Activated naive CD4-positive, alpha-beta T cell treated with anti-CD3 and anti-CD28 coated beads for 36 hours (primary cell): ENCODE measurements at places on chromosomes 13 and 19. TPM values are rescaled to one million over a fixed set of nuclear protein-coding genes. Genes with fewer than 3 reads are reported as not detected.
A peak's percentile ranks its signal among the peaks of the same experiment; 100 is the strongest.

The CNMD gene
- not detected for total RNA-seq

GRCh38 chr13:30618930-30619279 lies 1.2 kb downstream of the USPL1 start:
- H3K27ac ChIP-seq = no peak overlapping the region
- H3K4me1 ChIP-seq = peaks cover 32% of the 10 kb centered on the region
- DNase-seq = no peak
- no peak overlapping the region for H3K4me3 ChIP-seq
- H3K27me3 ChIP-seq = no peaks in the 10 kb centered on the region

GRCh38 chr13:72650051-72650700 lies 77.3 kb downstream of the MZT1 start:
- H3K27ac ChIP-seq = no peak overlapping the region
- H3K27me3 ChIP-seq = peaks cover 25% of the 10 kb centered on the region
- H3K4me1 ChIP-seq = no peaks in the 10 kb centered on the region
- no peak for DNase-seq
- H3K4me3 ChIP-seq = no peak overlapping the region
- no peaks in the 10 kb centered on the region for H3K36me3 ChIP-seq

DNA sequence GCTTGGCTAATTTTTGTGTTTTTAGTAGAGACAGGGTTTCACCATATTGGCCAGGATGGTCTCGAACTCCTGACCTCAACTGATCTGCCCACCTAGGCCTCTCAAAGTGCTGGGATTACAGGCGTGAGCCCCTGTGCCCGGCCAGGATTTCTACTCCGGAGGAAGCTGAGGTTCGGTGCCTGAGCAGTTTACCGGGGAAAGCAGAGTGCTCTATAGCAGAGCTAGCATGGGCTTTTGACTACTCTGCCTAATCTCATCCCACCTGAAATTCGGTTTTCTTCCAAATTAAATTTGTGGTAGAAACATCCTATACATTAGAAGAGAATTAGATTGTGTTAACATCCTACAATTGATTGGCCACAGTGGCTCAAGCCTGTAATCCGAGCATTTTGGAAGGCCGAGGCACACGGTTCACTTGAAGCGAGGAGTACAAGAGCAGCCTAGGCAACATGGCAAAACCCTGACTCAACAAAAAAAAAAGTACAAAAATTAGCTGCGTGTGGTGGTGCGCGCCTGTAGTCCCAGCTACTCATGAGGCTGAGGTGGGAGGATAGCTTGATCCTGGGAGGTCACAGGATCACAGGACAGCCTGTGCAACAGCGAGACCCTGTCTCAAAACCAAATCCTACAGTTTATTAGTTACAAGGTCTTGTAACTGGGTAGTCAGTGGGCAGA lies 1.6 kb downstream of the RPL13A start:
- H3K4me3 ChIP-seq = peak overlapping the region; percentile 99
- no peak for DNase-seq
- peaks cover 51% of the 10 kb centered on the region for H3K36me3 ChIP-seq
- no peaks in the 10 kb centered on the region for H3K27me3 ChIP-seq
- H3K27ac ChIP-seq = peak overlapping the region; percentile 95

GRCh38 chr19:30028118-30028991 lies 86.3 kb downstream of the URI1 start:
- no peak for DNase-seq
- H3K27me3 ChIP-seq = no peaks in the 10 kb centered on the region
- no peak overlapping the region for H3K4me3 ChIP-seq
- peaks cover 21% of the 10 kb centered on the region for H3K4me1 ChIP-seq

GRCh38 chr13:34176633-34177032 lies 358.7 kb downstream of the RFC3 start:
- H3K4me3 ChIP-seq = no peak overlapping the region
- H3K36me3 ChIP-seq = no peaks in the 10 kb centered on the region
- no peaks in the 10 kb centered on the region for H3K4me1 ChIP-seq
- H3K27ac ChIP-seq = no peak overlapping the region
- DNase-seq = no peak

The F10 gene
- total RNA-seq = not detected

GRCh38 chr13:21362741-21363140 lies 96.4 kb downstream of the ZDHHC20 start:
- H3K36me3 ChIP-seq = no peaks in the 10 kb centered on the region
- H3K4me1 ChIP-seq = peaks cover 9% of the 10 kb centered on the region
- DNase-seq = no peak
- H3K27ac ChIP-seq = no peak overlapping the region
- no peak overlapping the region for H3K4me3 ChIP-seq

DNA sequence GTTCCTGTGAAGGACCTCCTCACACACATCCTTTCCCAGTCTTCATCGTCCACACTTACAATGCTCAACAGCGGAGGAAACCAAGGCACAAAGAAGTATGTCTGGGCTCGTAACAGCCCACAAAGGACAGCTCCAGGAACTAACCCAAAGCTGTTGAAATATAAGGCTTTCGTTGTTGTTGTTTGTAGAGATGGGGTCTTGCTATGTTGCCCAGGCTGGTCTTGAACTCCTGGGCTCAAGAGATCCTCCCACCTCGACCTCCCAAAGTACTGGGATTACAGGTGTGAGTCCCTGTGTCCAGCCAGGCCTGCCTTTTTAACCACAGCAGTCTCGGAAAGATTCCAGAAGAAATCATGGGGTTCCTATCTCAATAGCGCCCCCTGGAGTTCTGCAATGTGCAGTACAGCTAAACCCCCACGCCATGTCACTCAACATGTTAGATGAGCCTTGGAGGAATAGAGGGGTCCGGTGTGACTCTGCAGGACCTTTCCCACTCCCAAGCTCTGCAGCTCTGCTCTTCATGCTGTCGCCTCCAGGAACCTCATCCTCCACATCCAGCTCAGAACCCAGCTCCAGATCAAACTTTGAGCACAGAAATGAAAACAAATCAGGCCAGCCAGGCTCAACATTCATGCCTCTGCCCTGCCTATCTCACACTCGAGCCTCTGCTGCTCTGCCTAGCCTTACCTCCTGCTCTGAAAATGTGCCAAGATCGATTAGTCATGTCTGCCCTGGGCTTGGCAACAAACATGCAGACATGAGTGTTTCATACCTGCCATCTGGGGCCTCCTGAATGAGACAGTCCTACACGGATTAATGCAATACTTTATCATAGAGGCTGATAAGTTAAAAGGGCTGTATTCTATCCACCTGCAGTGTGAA lies 7.5 kb downstream of the PLA2G4C start:
- H3K4me1 ChIP-seq = no peaks in the 10 kb centered on the region
- H3K27me3 ChIP-seq = no peaks in the 10 kb centered on the region
- DNase-seq = peak; percentile 51
- peaks cover 5% of the 10 kb centered on the region for H3K36me3 ChIP-seq
- H3K4me3 ChIP-seq = no peak overlapping the region
- H3K27ac ChIP-seq = no peak overlapping the region

DNA sequence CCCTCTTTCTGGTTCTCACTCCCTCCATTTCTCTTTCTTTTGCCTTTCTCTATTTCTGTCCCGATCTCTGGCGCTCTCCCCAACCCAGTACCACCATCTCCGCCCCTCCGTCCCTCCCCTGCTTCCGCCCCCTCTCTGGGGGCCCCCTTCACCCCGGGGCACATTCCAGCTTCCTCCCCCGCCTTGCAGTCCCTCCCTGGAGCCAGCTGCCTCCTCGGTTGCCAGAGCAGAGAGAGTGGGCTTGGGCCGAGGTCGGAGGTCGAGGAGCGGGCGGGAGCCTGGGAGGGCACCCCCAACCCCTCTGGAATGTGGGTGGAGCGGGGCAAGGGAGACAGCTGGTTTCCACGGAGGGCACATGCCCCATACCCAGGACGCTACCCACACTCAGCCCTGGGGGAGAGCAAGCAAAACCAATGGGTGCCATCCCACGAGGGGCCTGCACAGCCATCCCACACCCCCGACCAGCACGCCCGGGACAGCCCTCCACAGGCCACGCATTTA lies 6.5 kb upstream of the CIRBP start:
- H3K27me3 ChIP-seq = no peaks in the 10 kb centered on the region
- H3K36me3 ChIP-seq = peaks cover 7% of the 10 kb centered on the region
- peak overlapping the region; percentile 49 for H3K4me3 ChIP-seq
- peaks cover 52% of the 10 kb centered on the region for H3K4me1 ChIP-seq

DNA sequence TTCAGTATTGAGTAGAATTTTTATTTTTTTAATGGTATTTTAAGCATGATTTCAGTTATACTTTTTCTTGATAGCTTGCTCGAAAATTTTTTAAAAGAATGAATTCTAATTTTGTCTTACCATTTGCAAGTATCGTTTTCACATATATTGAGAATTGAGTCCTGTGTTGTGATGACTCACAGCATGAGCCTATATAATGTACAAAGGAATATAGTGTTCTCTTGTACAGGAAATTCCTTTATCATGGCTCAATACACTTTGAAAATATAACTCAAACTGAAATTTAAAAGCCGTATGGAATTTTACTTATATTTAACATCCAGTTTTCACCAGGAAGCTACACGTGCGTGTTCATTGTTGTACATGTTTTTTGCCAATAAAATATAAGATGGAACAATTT lies 161.1 kb upstream of the TMTC4 start:
- H3K27ac ChIP-seq = no peak overlapping the region
- H3K4me3 ChIP-seq = no peak overlapping the region
- H3K27me3 ChIP-seq = peaks cover 10% of the 10 kb centered on the region
- no peaks in the 10 kb centered on the region for H3K4me1 ChIP-seq

- peaks cover 29% of the 10 kb centered on the region for H3K4me1 ChIP-seq
- H3K27me3 ChIP-seq = no peaks in the 10 kb centered on the region
- DNase-seq = peak; percentile 49
- peaks cover 32% of the 10 kb centered on the region for H3K36me3 ChIP-seq
- peak overlapping the region; percentile 18 for H3K27ac ChIP-seq
These were observed 2.3 kb downstream of the ZNF714 start for GRCh38 chr19:21084343-21084742.

The CYP2B6 gene
- total RNA-seq = not detected

DNA sequence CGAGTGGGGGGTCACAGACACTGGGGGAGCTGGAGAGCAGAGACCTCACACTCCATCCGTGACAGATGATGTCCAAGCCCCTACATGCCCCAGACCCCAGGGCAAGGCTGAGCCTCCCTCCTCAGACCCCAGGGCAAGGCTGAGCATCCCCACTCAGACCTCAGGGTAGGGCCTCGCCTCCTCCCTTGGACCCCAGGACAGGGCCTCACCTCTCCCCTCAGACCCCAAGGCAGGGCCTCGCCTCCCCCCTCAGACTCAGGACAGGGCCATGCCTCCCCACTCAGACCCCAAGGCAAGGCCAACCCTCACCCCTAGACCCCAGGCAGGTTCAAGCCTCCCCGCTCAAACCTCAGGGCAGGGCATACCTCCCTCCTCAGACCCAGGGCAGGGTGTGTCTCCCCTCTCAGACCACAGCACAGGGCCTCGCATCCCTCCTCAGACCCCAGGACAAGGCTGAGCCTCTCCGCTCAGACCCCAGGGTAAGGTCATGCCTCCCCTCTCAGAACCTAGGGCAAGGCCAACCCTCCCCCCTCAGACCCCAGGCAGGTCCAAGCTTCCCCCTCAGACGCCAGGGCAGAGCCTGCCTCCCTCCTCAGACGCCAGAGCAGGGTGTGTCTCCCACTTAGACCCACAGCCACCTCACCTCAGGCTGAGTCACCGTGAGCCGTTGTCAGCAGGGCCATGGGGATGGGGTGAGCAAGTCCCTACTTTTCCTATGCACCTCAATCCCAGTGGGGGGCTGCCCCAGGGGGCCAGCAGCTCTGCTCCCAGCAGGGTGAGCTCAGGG lies 1.7 kb upstream of the S1PR4 start:
- H3K36me3 ChIP-seq = peaks cover 21% of the 10 kb centered on the region
- peak overlapping the region; percentile 68 for H3K4me3 ChIP-seq
- peaks cover 20% of the 10 kb centered on the region for H3K4me1 ChIP-seq
- H3K27ac ChIP-seq = peak overlapping the region; percentile 84
- peak; percentile 84 for DNase-seq
- H3K27me3 ChIP-seq = no peaks in the 10 kb centered on the region

DNA sequence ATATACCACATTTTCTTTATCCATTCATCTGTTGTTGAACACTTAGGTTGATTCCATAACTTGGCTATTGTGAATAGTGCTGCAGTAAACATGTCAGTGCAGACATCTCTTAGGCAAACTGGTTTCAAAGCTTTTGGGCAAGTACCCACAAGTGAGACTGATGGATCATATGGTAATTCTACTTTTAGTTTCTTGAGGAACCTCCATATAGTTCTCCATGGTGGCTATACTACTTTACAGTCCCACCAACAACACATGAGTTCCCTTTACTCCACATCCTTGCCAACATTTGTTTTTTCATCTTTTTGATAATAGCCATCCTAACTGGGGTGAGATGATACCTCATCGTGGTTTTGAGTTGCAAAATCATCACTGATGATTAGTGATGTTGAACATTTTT lies 8.5 kb downstream of the CYSLTR2 start:
- no peak overlapping the region for H3K4me3 ChIP-seq
- no peak for DNase-seq
- peaks cover 16% of the 10 kb centered on the region for H3K36me3 ChIP-seq
- H3K27ac ChIP-seq = no peak overlapping the region

DNA sequence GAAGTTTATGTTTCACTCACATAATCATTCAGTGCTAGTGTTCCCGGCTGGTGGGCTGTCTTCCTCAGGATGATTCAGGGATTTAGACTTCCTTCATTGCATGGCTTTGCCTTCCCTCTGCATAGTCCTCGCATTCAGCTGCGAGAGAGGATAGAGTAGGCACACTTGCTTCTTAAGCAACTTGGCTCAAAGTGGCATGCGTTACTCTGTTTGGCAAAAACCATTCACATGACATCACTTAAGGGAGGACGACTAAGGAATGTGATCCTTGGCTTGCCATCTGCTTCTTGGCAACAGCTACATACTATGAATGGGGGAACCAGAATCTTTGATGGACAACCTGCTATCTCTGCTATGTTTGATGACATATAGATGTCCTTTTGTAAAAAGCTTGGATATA lies 359.3 kb downstream of the TDRD3 start:
- H3K27ac ChIP-seq = no peak overlapping the region
- H3K27me3 ChIP-seq = no peaks in the 10 kb centered on the region

- no peak overlapping the region for H3K4me3 ChIP-seq
- H3K36me3 ChIP-seq = no peaks in the 10 kb centered on the region
- no peak overlapping the region for H3K27ac ChIP-seq
- DNase-seq = no peak
- no peaks in the 10 kb centered on the region for H3K4me1 ChIP-seq
These were observed 79.4 kb upstream of the NBEA start for GRCh38 chr13:34862716-34863115.
